RKO (cell line): ENCODE measurements at places on chromosomes 3 and 15.

DNA sequence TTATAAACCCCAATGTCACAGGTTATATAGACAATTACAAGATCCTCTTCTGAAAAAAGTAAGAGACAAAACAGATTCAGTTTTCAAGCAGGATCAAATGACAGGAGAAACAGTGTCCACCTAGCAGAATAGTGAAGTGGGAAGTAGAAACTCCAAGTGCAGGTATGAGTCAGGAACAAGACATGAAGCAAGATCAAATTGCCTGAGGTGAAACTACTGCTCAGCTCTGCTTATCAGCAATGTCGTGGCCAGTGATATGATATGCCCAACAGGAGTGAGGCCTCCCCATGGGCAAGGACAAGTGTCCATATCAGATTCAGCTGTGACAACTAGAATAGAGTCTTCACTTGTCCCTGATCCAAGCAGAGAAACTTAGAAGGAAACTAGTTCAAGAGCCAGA lies 100.0 kb downstream of the ZMAT3 start:
- peak; percentile 10 for DNase-seq

GRCh38 chr3:10635446-10636076 lies 130.2 kb upstream of the ATP2B2 start:
- no peak for DNase-seq

DNA sequence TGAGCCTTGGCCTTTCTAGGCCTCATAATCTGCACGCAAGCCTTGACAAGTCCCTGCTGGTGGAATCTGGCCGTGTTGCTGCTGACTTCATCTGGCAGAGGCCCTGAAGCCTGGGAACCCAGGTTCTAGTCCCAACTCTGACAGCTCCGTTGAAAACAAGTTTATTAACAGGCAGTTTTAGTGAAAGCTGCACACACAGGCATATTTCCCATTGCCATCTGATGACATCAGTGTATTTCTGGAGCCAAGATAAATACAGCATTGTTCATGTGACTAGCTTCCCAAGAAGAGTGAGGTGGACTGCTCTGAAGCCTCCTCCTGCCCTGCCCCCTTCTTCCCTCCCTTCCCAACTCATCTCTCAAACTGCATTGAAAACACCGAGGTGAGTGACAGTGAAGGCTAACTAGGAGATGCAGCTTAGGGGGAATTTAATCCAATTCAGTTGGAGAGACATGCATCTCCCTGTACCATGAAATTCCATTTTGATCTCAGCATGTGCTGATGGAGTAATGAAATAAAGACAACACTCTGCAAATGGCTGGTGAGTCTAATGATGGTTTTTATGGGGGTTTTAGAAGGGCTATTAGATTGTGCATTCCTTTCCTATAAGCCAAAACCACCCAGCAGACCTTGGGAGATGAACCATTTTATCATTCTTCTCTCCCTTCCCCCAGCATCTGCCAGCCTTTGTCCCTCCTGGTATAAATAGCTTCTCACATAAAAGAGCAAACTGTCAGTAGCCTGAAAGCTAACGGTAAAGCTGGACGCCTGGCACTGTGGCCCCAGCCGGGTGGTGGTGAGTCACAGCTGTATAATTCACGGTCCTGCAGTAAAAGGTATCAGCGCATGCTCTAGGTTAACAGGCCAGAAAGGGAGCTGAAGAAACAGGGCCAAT lies 38.0 kb downstream of the PRICKLE2 start:
- DNase-seq: no peak

GRCh38 chr3:167184511-167184910 lies 195.6 kb downstream of the ZBBX start:
- DNase-seq: no peak

- peak; percentile 53 for DNase-seq
These were observed 226.7 kb upstream of the C2CD4B start for GRCh38 chr15:62391641-62392262.

GRCh38 chr15:45785897-45786296 lies 151.1 kb downstream of the SQOR start:
- no peak for DNase-seq

DNA sequence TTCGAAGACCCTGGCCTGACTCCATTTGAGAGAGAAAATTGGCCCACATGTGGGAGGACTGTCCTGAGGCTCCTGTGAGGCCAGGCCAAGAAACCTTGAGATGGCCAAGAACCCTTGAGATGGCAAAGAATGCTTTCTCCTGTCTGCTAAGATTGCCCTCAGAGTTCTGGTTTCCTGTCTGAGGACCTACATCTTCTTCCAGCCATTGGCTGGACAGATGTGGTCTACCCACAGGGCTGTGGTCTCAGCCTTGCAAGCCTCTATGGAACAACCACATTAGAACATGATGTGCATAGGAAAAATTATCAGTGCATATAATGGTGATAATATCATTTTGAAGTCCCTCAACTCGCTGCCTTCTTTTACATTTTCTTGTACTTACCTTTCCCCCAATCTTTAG lies 10.8 kb upstream of the RASA2 start:
- no peak for DNase-seq

DNA sequence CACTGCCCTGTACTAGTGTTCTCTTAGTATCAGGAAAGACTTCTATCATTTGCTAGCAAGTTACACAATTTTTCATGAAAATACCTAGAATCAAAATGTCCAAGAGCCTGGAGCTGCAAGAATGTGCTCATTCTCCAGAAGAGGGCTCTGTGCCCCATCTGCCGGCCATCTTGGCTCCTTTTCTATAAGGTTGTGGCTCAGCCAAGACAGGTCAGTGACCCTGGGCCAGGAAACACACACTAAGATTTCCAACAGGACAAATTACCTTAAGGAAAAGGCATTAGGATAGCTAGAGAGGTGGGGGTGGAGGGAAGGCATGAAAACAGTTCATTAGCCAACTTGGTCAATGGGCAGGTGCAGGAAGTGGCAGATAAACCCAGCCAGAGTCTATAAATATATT lies 20.7 kb downstream of the TIMP4 start:
- peak; percentile 47 for DNase-seq

- no peak for DNase-seq
These were observed 376.3 kb downstream of the GAP43 start for GRCh38 chr3:115999613-116000012.

DNA sequence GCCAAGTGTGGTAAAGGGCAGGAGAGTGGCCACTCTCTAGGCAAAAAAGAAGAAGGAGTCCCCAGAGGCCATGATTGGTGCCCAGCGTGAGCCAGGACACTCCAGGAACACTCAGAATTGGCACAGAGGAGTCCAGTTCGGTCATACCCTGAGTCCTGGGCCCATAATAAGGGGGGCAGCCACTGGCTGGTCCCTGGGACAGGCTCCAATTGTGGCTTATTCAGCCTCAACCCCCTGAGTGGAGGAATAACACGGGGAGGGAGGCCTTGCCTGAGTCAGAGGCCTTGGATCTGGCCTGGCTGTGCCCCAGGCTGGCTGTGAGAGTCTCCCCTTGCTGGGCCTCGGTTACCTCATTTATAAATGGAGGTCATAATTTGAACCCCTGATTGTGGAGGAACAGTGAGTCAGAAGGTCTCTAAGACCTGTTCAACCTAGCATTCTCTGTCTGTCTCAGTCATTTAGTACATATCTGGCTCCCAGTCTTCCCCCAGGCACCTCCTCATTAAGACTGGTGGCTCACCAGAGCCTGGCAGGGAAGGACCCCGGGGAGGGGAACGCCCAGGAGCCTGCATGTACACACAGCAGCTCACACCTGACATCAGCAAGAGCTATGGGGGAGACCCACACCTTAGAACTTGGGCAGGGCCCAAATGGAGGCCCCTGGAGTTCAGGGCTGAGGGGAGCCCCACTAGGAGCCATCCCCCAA lies 95.9 kb upstream of the ATP2B2 start:
- DNase-seq: no peak

DNA sequence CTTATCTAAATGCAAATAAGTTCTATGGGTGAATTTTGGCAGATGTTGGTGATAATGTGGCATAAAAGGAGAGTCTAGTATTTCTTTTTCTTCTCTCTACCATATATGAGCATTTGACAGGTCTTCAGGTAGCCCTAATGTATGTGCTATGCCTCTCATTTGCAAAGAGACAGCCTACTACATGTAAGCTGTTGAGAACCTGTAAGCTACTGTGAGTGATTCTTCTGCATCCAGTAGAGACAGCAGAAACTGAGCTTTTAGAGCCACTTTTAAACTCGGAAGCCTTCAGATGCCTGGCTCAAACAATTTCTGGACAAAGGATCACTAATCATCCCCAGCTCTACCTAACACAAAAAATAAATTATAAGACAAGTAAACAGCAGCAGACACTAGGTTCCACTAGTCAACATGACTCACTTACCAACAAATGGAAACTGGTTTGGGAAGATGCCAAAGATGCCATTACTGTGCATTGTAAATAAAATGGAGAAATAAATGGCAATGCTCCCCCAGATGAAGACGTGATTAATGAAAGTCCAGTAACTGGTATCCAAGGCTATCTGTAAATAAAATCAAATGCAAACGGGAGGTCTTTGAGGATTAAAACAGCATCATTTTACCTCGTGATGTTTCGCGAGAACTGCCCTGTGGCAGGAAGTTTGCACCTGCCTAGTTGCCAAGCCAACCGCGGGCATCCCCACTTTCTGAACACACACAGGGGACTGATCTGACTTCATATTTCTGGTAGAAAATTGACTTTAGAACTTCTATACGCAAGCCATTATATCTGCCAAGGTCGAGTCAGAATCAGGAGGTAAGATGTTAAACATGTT lies 245.3 kb downstream of the DTWD1 start:
- no peak for DNase-seq

GRCh38 chr3:123869165-123869564 lies 15.0 kb downstream of the MYLK start:
- DNase-seq: no peak

GRCh38 chr15:29021857-29022256 lies 136.1 kb downstream of the APBA2 start:
- DNase-seq: no peak

- DNase-seq: no peak
These were observed 89.3 kb upstream of the PLXNA1 start for GRCh38 chr3:126893651-126894050.

DNA sequence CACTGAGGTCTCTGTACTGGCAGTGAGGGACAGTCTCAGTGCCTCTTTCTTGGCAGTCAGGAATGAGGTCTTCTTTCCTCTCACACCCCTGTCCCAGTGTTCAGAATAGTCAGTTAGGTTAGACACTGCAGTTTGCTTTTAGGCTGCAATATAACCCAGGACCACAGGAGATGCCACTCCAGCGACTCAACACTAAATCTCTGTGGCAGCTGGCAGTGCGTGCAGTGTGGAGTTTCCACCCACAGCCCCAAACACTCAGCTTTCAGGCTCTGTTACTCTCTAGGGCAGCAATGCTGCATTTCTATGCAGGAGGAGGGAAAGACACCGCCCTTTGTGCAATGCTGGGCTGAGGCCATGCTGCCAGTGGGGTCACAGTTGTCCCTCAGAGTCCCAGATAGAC lies 150.2 kb upstream of the SUCLG2 start:
- no peak for DNase-seq

- DNase-seq: no peak
These were observed 79.5 kb upstream of the PRR23C start for GRCh38 chr3:139124197-139124596.

- DNase-seq: peak; percentile 79
These were observed 296.8 kb downstream of the DOCK3 start for GRCh38 chr3:50971487-50971924.

DNA sequence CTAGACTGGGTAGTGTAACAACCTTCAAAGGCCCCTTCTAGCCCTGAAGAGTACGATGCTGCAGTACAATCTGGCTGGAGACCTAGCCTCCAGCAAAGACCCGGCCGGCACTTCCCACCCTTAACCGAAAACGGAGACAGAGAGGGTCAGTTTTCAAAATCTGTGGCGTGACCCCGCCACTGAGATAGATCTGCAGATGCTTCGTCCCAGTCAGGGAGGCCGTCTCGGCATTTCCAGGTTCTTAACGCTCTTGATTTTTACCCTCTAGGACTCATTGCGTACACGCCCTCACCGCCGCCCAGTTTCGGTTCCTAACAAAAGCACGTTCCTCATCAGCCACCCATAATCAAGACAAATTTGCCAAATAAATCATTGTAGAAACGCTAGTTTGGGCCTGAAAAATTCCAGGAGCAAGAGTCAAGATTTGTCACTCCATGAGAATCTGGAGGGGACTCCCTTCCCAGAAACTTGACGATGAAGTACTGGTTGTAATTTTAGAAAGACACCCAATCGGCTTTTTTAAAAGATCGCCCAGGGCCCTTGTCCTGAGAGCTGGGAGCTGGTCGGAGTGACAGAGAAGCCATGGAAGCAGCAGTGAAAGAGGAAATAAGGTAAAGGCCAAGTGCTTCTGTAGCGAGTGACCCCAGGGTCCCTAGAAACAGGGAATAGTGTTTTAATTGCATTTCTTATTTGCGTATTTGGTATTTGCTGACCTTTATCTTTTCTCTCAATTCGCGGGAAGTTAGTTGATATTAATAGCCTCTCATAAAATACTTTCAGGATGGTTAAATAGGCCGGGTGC lies 868 bp upstream of the TMEM87A start:
- peak; percentile 72 for DNase-seq
